Posterior vena cava (tissue), 2 donors: ENCODE measurements at places on chromosomes 16 and 17. TPM values are rescaled to one million over a fixed set of nuclear protein-coding genes. Genes with fewer than 3 reads are reported as not detected.

Gene C16orf46
- total RNA-seq: not detected

Gene WBP2
- total RNA-seq: 75.8 TPM

GRCh38 chr17:11612956-11613355, 14.7 kb downstream of the DNAH9 start:
- DNase-seq: no peak

DNA sequence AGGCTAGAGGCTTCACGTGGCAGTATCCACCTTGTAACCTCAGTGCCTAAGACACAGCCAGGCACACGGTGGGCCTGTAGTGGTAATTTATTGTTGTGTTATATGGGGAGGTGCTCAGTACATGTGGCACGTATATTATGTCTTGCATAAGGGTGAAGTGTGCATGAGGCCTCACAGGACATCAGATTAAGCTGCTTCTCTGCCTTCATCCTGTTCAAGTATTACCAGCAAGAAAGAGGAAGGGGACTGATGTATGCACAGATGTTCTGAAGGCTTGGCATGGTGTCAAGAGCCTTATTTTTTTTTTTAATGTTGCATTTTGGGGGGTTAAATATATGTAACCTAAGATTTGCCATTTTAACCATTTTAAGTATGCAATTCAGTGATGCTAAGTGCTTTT, 71.6 kb downstream of the ABCC1 start:
- DNase-seq: no peak
